Glutamatergic neuron (in vitro differentiated cells): ENCODE measurements at places on chromosomes 1 and 21. TPM values are rescaled to one million over a fixed set of nuclear protein-coding genes. Genes with fewer than 3 reads are reported as not detected.
A peak's percentile ranks its signal among the peaks of the same experiment; 100 is the strongest.

Gene FAM163A
- not detected for total RNA-seq

- H3K36me3 ChIP-seq = no peaks in the 10 kb centered on the region
- no peaks in the 10 kb centered on the region for H3K27me3 ChIP-seq
- H3K4me3 ChIP-seq = no peak overlapping the region
- peaks cover 7% of the 10 kb centered on the region for H3K4me1 ChIP-seq
Measured at GRCh38 chr1:215665215-215665614, 98.1 kb downstream of the KCTD3 start.

- H3K36me3 ChIP-seq = no peaks in the 10 kb centered on the region
- no peak for DNase-seq
- H3K4me3 ChIP-seq = peak overlapping the region; percentile 81
- peaks cover 2% of the 10 kb centered on the region for H3K27me3 ChIP-seq
Measured at GRCh38 chr1:65265296-65265650, 44.1 kb upstream of the DNAJC6 start.

GRCh38 chr1:200445213-200445612 lies 35.4 kb upstream of the ZNF281 start:
- H3K4me3 ChIP-seq = no peak overlapping the region
- no peaks in the 10 kb centered on the region for H3K4me1 ChIP-seq
- H3K27me3 ChIP-seq = no peaks in the 10 kb centered on the region
- no peak overlapping the region for H3K27ac ChIP-seq
- DNase-seq = no peak
- no peaks in the 10 kb centered on the region for H3K36me3 ChIP-seq

DNA sequence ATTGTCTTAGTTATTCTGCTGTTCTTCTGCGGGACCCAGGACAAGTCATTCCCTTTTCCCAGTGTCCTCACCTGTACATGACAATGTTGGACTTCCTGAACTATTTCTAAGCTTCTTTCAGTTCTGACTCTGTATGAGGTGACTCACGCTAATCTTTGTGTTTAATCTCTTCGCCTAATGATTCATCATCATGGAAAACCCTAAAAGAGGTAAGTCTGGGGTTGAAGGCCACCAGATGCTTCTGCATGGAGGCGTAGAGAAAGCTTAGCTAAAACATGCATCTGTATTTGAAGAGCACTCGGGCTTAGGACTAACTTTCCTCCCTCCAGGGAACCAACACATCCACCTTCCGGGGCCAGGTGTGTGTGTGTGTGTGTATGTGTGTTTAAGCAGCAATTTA lies 7.4 kb downstream of the SPRR5 start:
- H3K4me1 ChIP-seq = no peaks in the 10 kb centered on the region
- no peaks in the 10 kb centered on the region for H3K36me3 ChIP-seq
- no peak for DNase-seq
- H3K4me3 ChIP-seq = no peak overlapping the region
- no peak overlapping the region for H3K27ac ChIP-seq

- no peaks in the 10 kb centered on the region for H3K36me3 ChIP-seq
- no peak overlapping the region for H3K27ac ChIP-seq
Measured at GRCh38 chr1:86419277-86419903, 4.6 kb upstream of the CLCA2 start.

DNA sequence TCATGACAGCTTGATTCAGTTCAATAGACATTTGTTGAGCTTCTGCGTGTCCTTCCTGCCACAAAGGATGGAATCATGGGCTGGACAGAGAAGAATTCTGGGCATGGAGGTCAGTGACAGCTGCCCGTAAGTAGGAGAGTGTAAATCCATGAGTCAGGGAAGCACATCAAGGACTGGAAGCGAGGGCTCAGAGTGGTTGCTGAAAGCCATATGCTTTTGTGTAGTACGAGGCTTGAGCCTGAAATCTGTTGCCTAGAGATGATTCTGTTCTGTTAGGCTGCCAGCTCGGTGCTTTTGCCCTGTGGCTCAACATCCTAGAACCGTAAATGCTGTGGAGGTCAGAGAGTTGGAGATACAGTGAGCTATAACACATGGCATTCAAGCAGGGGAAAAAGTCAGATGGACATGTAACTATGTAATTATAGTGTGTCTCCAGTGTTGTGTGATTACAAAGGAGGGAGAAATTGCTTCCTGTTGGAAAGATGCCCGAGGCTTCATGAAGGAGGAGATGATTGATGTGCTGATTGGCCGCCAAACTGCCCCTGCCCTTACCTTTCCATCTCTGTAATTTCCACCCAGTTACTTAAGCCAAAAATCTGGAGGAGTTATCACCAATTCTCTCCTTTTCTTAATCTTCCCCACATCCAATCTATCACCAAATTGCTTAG lies 92.8 kb upstream of the CACNA1E start:
- peaks cover 20% of the 10 kb centered on the region for H3K4me1 ChIP-seq
- H3K36me3 ChIP-seq = peaks cover 5% of the 10 kb centered on the region
- H3K27ac ChIP-seq = no peak overlapping the region
- peak overlapping the region; percentile 25 for H3K4me3 ChIP-seq

DNA sequence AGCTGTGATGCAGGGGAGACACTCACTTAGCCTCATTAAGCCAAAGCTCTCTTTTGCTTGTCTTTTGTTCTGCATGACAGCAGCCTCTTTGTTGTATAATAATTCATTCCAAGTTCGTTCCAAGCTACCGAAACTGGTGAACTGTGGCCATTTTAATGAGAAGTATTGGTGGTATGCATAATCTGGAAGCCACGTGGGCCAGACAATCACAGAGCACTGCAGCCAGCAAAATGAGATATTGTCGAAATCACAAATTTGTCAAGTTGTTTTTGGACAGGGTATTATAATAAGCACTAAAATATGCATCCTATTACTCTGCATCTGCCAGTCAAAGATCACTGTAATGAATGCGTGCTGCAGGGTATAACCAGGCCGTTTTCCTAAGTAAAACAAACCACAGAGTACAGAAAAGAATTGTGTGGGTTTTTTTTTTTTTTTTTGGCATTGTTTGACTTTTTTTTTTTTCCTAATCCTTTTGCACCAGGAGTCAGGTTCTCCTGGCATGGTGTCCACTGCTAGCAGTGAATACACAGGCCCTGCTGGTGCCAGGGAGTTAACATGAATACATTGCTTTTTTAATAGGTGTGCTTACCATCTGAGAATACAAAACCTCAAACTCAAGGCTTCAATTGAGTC lies 423.9 kb downstream of the PTBP2 start:
- H3K4me3 ChIP-seq = no peak overlapping the region
- H3K36me3 ChIP-seq = no peaks in the 10 kb centered on the region
- peaks cover 18% of the 10 kb centered on the region for H3K4me1 ChIP-seq
- no peak overlapping the region for H3K27ac ChIP-seq

DNA sequence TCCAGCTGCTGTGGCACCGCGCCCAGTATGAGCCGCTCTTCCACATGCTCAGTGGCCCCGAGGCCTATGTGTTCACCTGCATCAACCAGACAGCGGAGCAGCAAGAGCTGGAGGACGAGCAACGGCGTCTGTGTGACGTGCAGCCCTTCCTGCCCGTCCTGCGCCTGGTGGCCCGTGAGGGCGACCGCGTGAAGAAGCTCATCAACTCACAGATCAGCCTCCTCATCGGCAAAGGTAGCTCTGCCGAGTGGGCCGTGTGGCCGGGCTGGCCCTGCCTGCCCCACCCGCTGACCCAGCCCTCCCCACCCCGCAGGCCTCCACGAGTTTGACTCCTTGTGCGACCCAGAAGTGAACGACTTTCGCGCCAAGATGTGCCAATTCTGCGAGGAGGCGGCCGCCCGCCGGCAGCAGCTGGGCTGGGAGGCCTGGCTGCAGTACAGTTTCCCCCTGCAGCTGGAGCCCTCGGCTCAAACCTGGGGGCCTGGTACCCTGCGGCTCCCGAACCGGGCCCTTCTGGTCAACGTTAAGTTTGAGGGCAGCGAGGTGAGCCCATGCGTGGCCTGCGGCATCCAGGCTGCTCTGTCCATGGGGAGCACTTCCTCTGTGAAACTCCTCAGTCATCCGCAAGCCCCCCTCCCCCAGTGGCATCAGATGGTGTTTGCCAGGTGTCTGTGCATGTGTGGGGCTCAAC lies 64.2 kb downstream of the PIK3CD start:
- H3K36me3 ChIP-seq = no peaks in the 10 kb centered on the region
- no peak overlapping the region for H3K4me3 ChIP-seq
- H3K4me1 ChIP-seq = no peaks in the 10 kb centered on the region
- no peak for DNase-seq
- H3K27ac ChIP-seq = no peak overlapping the region
